Natural killer cell (primary cell): ENCODE measurements at places on chromosomes 1 and 21.

GRCh38 chr1:63264161-63264560 lies 58.2 kb upstream of the FOXD3 start:
- DNase-seq, result no peak

DNA sequence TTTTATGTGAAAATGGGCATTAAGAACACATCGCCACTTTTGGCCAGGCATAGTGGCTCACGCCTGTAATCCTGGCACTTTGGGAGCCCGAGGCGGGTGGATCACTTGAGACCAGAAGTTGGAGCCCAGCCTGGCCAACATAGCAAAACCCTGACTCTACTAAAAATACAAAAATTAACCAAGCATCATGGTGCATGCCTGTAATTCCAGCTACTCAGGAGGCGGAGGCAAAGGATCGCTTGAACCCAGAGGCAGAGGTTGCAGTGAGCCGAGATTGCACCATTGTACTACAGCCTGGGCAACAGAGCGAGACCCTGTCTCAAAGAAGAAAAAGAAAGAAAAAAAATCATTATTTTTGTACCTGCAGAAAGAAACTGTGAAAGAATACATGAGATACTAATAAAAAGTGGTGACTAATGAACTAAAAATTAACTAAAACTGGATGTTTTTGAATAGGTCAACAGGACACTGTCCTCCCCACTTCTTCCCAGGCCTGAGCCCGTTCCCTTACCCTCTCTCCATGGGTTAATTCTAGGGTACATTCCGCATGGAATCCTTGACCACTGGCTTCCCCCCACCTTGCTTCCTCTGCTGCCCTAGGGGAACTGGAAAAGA lies 8.3 kb upstream of the TINAGL1 start:
- DNase-seq, result no peak

GRCh38 chr1:65467536-65467935 lies 47.1 kb downstream of the LEPR start:
- DNase-seq, result no peak

GRCh38 chr1:241271427-241271826 lies 85.6 kb downstream of the RGS7 start:
- no peak for DNase-seq

DNA sequence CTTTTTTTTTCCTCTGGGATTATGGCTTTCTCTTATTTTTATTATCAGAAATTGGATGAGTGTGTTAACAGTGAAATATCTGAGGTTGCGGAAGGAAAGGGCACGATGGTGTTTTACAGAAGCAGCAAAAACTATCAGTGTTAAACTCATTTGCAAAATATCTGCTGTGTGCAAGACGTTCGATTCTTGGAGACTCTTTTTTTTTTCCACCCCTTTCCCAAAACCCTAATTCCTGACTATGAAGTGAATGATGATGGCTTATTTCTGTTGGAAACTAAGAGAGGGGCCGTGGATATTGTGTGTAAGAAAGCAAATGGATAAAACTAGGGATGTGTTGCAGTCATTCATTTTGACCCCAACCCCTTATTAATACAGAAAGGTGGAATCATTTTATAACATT lies 677 bp downstream of the NCAM2 start:
- DNase-seq, result no peak
